ENCODE measurements at places on chromosomes 5 and 9. TPM values are rescaled to one million over a fixed set of nuclear protein-coding genes. Genes with fewer than 3 reads are reported as not detected.

Gene LCN15
- not detected for total RNA-seq

Gene SPATA6L
- 0.35 TPM for total RNA-seq

Gene TNC
- total RNA-seq, result 1.1 TPM

Gene GRXCR2
- total RNA-seq, result 9.6 TPM

Gene PPP2CA
- 135 TPM for total RNA-seq

Gene GPR21
- total RNA-seq, result not detected

- DNase-seq, result no peak
Measured at GRCh38 chr9:97475059-97475458, 26.4 kb upstream of the TMOD1 start.

- no peak for DNase-seq
Measured at GRCh38 chr5:84032324-84032723, 311.7 kb upstream of the HAPLN1 start.

DNA sequence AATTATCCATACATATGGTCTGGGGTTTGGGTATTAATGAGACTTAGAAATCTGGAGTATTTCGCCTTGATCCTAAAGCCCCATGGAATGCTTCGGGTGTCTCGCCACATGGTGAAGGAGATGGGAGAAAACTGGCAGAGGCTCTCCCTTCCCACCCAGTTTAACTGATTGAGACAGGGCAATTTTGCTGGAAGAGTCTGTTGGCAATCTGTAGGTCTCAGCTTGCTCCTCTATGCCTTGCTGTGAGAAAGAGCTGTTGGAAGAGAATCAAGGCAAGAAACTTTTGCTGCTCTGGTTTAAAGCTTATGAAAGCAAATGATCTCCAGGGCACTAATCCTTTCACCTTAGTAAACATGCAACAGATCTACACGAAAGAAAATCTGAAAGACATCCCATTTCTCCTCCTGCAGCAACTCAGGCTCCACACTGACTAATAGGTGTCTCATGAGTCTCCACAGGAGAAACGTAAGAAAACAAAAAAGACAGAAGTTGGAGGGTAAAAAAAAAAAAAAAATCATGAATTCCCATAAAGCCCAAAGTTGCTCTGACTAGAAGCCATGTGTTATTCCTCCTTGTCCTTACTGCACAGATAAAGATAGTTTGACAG is 369.9 kb downstream of the EFNA5 start:
- DNase-seq, result no peak

GRCh38 chr5:131786900-131787692 is 9.7 kb downstream of the FNIP1 start:
- DNase-seq, result no peak

DNA sequence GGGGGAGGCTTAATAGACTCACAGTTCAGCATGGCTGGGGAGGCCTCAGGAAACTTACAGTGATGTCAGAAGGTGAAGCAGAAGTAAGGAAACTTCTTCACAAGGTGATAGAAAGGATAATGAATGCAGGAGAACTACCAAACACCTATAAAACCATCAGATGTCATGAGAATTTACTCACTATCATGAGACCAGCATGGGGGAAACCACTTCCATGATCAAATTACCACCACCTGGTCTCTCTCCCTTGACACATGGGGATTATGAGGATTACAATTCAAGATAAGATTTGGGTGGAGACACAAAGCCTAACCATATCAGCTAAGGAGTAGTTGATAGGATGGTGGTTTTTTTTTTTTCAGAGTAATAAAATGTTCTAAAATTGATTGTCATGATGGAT is 201.8 kb downstream of the CDH12 start:
- DNase-seq, result no peak

DNA sequence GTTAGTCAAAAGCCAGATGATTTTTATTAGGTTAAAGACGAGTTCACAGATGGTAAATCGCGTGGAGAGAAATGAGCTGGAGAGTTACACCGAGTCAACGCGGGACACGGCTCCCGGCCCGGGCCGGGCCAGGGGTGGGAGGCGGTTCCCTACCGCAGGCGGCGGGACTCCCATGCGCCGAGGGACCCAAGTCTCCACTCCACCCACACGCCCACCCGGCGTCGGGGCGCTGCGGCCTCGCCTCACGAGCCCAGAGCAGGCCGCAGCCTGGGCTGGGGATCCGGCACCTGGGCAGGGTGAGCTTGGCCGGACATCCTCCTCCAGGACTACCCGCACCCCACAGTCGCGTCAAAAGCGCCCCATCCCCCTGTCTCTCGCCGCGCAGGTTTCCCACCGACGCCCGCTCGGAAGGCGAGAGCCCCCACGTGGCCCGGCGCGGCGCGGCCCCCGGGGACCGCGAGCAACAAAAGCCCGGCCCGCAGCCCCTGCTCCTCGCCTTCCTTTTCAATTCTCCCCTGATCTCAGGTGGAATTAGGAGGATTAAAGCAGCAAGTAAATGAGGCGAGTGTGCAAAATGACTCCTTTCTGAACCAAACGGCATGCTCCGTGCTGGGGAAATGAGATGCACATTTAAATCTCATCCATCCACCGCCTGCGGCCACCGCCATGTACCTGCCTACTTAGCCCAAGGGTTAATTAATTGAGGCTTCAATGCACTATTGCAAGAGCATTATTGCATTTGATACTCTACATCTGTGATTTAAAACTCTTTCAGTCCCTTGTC is 196.5 kb upstream of the TBCA start:
- no peak for DNase-seq

GRCh38 chr9:89555451-89556375 is 49.1 kb upstream of the GADD45G start:
- no peak for DNase-seq

GRCh38 chr5:93099902-93100347 is 481.1 kb downstream of the NR2F1-AS1 start:
- DNase-seq, result no peak

GRCh38 chr5:167969998-167970397 is 321.4 kb upstream of the WWC1 start:
- no peak for DNase-seq

GRCh38 chr5:155290937-155291336 is 277.4 kb downstream of the KIF4B start:
- no peak for DNase-seq

DNA sequence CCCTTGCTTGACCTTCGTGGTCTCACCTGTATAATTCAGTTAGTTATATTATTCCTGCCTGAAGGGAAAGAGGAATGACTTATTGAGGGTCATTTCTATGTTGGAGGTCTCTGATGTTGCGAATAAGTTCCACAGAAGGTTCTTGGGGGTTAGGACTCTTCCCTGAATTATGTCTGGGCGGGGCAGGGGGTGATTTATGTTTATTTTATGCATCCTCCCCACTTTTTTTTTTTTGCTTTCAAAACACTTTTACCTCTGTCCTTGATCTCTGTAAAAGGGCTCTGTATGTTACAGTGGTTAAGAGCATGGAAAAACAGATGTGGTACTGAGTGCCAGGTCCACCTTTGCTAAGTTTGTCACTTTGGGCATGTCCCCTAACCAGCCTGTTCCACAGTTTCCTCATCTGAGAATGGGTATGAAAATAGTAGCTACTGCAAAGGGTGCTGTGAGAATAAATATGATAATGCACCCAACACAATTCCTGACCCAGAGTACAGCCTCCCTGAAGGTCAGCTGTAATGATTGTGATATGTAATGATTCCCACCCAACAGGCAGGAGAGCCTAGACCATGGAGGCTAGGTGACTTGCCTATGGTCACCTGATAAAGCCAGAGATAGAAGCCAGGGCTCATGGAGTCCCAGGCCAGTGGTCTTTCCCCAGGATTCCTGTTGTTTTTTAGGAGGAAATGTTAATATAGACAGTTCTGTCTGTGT is 54.8 kb downstream of the SLC22A5 start:
- DNase-seq, result no peak

GRCh38 chr5:1961952-1962595 is 79.3 kb upstream of the IRX4 start:
- DNase-seq, result no peak

DNA sequence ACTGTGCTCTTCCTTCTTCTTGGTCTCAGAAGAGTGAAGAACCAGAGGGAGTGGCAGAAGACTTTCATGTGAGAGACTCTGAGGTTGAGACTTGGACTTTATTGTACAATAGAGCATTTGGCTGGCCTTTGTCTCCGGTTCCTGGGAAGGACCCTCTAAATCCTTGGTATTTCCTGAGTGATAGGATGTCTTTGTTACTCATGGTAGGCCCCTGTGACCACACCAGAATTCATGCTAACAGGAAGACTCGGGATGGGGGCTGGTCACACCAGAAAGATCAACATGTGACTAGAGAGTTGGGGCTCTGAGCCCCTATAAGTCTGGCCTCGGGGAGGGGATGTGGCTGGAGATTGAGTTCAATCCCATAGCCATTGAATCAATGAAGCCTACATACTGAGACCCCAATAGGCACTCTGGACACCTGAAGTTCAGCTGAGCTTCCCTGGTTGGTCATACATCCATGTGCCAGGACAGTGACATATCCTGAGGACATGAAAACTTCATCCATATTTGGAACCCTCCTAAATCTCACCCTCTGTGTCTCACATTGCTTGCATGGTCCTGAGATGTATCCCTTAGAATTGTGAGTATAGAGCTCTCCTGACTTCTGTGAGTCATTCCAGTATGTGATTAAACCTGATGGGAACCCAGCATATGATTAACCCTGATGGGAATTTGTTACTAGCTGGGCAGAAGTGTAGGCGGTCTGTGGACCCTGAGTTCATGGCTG is 201.7 kb downstream of the GADD45G start:
- DNase-seq, result no peak

- no peak for DNase-seq
Measured at GRCh38 chr5:34460496-34460895, 195.6 kb upstream of the RAI14 start.

- DNase-seq, result no peak
Measured at GRCh38 chr5:172943906-172944305, 15.3 kb upstream of the RPL26L1 start.

DNA sequence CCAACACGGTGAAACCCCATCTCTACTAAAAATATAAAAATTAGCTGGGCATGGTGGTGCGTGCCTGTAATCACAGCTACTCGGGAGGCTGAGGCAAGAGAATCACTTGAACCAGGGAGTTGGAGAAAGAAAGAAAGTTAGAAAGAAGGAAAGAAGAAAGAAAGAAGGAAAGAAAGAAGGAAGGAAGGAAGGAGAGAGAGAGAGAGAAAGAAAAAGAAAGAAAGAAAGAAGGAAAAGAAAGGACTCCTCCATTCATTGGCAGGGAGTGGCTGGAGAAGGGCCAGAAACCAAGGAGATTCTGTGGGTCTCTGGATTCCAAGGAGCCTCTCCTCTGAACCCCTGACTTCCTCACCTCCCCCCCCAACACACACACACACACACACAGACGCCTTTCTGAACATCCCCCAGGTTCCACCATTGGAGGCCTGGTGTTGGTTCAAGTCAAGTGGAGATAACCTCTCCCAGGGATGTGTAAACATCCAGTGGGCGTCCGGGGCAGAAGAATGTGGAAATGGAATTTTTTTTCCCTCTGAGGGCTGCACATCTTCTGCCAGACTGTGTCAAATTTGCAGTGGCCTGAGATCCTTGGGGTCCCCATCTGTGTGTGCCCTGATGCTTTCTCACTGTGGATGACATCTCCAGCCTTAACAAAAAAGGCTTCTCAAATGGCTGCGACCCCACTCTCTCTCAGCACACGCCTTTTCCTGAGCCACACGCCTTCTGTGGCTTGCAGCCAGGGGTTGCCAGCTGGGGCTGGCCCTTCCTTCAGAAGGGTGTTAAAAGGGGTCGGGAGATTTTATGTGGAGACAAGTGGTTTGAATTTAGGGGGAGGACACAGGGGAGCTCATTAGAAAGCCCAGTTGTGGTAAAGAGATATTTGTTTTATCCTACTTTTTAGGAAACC is 109.3 kb upstream of the HAND1 start:
- DNase-seq, result no peak

DNA sequence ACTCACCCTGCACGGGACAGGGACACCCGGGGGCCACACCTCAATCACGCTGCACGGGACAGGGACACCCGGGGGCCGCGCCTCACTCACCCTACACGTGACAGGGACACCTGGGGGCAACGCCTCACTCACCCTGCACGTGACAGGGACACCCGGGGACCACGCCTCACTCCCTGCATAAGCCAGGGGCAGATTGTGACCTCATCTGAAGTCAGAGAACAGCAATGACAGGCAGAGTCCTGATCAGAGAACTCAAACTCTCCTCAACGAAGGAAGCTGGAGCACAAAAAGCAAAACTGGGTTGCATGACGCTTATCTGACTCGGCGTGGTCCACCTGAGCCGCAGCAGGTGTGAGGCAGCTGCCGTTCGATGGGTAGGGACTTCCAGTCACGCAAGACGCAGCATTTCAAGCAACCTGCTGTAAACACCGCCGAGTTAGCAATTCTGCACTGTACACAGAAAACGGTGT is 3.2 kb downstream of the TERT start:
- no peak for DNase-seq

DNA sequence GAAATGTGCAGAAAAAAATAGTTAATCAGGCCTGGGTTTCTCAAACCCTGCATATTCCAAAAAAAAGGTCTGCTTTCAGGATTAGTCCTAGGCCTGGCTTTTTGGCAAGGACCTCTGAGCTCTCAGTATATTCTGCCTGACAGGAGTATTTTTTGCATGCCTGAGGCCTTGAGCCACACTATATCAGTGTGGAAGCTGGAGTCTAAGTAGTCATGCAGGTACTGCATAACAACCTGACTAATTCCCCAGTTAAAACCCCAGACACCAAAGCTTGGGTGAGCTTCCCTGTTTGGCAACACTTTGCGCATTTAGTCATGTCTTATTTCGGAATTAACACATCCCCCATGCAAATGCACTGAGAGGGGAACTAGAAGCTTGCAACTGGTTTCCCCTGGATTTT is 359.5 kb downstream of the CETN3 start:
- no peak for DNase-seq

GRCh38 chr9:357560-357959 is 142.9 kb downstream of the DOCK8 start:
- DNase-seq, result no peak

- no peak for DNase-seq
Measured at GRCh38 chr5:8844847-8845246, 701.0 kb downstream of the SEMA5A start.

- DNase-seq, result no peak
Measured at GRCh38 chr5:88675168-88675707, 207.7 kb downstream of the MEF2C start.

GRCh38 chr9:36345103-36345846 is 54.8 kb downstream of the RNF38 start:
- no peak for DNase-seq

- no peak for DNase-seq
Measured at GRCh38 chr5:68845131-68845530, 248.7 kb upstream of the SLC30A5 start.

DNA sequence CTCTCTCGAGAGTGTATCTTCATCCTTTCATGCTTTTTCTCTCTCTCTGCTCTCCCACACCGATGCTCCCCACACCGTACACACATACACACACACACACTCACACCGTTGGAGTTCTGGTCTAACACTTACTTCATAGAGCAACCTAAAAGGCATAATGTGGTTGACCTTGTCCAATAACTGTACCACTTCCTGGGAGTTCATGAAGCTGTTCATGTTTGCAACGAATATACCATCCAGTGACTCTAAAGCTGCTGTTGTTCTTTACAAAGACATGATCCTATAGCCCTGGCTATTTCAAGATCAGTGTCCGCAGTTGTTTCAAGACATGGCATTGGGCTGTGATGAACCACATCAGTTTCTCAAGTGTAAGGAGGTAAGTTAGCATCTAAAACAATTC is 10.0 kb downstream of the MEF2C start:
- no peak for DNase-seq

GRCh38 chr5:160921-161802 is 30.1 kb upstream of the LRRC14B start:
- DNase-seq, result no peak

Data from Right ventricle myocardium superior (tissue), 1 donor.